ENCODE measurements at places on chromosomes 13 and 19.

DNA sequence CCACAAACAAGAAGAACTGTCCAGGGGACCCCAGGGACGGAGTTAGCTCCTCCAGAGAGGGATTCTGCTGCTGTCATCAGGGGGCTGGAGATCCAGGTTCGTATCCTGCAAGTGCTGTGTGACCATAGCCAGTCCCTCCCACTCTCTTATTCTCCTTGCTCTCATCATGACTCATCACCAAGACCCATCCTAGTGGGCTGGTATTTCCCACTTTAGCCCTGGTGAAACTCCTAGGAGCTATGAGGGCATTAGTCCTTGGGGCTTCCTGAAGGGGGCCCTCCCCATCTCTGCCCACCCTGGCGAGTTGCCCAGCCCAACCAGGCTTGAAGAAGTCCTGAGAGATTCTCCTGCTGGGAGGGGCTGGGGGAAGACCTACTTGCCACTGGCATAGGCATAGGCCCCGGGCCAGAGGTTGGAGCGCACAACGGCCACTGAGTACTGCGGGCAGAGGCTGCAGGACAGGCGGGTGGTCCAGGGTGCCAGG lies 7.5 kb upstream of the DMWD start:
- no peak for DNase-seq

GRCh38 chr13:41284512-41285288 lies 21.3 kb upstream of the MTRF1 start:
- DNase-seq: peak; percentile 27

- DNase-seq: no peak
Observed at GRCh38 chr19:32890326-32890725, 20.8 kb upstream of the SLC7A9 start.

DNA sequence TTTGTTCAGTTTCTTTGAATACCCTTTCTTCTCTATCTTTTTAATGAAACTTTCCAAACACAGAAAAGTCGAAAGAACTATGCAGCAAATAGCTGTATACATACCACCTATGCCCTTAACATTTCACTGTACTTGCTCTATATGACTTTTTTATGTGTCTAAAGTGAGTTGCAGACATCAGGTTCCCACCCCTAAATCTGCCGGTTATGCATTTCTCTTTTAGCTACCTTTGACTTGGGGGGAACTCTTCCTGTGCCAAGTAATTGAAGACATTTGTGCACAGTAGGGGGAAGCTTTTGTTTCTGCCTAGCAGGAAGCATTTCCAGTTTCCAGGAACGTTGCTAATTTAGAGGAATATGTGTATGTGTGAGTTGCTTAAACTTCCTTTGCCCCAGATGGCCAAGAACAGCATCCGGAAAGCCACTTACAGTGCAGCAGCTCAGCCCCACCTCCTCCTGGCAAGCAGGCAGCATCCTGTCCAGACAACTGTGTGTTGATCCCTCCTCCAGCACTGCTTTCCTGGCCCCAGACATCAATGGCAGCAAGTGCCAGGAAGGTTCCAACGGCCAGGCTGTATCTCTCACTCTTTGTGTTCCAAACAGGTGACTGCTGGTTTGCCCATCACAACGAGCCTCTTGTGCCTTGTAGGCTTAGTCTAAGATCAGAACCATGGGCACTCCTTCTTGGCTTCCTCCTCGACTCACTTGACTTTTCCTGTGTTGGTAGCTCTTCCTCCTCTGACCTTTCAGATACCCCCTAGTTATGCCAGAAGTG lies 14.7 kb upstream of the GRAMD1A start:
- no peak for DNase-seq

DNA sequence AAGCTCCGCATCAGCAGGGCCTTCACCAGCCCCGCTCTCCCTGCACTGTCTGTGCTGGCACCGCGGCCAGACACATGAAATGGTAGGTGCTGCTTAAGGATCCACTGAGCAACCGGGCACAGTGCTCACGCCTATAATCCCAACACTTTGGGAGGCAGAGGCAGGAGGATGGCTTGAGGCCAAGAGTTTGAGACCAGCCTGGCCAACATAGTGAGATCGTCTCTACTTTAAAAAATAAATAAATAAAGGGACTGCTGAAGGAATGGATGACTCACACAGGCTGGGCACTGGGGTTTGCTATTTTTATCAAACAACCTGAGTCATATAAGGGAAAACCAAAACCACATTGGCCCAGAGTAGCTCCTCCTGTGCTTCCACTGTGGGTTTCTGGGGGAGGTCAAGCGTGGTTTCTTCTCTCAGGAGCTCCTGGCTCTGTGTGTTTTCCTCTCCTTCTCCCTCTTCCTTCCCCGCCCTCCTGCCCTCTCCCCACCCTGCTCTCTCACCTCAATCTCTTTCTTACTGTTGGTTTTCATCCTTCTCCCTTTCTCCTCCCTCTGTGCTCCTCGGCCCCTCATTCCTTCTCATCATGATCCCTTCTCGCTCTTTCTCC lies 21.3 kb downstream of the VRK3 start:
- peak; percentile 88 for DNase-seq

DNA sequence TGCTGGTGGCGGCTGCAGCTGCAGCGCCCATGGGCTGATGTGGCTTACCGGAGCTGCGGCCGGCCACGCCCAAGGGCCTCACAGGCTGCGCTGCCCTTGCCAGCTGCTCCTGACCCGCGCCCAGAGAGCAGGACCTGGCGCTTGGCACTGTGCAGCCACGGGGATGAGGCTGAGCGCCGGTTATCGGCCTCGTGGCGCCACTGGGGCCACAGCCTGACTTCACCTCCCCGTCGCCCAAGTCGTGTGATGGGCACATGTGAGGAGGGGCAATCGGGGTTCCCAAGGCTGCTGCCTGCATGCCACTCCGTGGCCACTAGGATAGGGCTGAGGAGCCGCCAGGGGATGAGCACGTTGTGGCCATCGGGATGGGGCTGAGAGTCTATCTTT lies 77.2 kb upstream of the PABPC3 start:
- DNase-seq: no peak

DNA sequence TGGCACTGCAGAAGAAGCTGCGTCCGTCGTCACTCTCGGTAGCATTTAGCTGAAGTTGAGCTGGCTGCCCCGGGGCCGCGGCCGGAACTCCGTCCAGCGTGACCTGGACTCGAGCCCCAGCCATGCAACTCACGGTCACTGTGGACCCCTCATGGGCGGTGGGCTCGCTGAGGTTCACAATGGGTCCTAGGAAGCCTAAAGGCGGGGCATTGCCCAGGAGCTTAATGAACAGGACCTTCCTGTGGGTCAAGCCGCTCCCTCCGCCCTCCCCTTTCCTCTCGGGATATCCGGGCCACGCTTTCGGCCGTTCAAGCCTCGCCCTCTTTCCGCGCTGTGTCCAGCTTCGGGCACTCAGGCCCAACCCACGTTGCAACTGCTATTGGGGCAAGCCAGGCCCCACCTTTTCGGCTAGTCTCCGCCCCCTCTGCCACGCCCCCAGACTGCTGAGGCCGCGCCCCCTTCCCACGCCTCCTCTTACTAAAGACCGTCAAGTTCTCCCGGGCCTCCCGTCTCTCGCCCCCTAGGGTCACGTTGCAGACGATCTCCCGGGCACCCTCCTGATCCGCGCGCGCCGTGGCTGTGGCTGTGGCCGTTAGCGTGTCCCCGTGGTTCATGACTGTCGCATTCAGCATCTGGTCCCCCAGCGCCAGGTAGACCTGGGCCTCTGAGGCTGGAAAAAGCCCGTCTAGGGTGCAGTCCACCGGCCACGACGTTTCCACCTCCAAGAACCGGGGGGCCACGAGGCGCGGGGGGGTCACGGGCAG lies 1.4 kb upstream of the RAVER1 start:
- DNase-seq: peak; percentile 68

- peak; percentile 13 for DNase-seq
Observed at GRCh38 chr13:40231311-40231710, 435.1 kb downstream of the FOXO1 start.

GRCh38 chr19:46579361-46579879 lies 21.7 kb upstream of the CALM3 start:
- DNase-seq: no peak

DNA sequence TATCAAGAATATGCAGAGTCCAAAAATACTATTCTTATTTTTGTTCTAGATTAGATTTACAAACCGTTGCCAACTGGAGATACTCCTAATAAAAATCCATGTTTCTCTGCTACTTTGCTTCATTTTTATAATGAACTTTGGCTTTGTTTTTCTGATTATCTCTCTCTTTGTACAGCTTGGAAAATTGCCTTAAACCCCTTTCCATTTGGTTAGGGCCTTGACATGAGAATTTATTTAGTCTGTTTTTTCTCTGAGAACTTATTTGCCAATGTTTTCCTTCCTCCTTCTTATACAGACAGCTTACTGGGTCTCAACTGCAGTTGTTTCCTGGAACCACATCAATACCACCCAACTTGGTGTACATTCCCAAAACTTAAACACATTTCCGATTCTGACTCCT lies 555.4 kb downstream of the SLITRK6 start:
- DNase-seq: no peak

GRCh38 chr13:33145667-33146066 lies 129.4 kb downstream of the KL start:
- no peak for DNase-seq

DNA sequence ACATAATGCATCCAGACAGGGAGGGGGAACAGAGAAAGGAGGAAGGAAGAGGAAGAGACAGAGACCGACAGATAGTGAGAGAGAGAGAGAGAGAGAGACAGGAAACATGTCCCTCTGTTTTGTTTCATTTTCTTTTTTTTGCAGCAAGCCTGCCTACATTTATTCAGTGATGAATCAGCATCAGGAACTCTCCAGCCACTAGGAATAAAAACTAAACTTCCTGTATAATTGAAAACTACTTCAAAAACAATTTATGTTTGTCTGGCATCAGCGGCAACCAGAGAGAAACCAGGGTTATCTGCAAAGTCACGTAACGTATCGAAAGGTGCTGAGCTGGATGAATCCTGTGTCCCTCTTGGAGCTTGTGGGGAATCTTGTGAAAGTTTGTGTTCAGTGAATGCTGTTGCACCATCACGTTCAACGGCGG lies 148.6 kb upstream of the SOX21 start:
- no peak for DNase-seq

DNA sequence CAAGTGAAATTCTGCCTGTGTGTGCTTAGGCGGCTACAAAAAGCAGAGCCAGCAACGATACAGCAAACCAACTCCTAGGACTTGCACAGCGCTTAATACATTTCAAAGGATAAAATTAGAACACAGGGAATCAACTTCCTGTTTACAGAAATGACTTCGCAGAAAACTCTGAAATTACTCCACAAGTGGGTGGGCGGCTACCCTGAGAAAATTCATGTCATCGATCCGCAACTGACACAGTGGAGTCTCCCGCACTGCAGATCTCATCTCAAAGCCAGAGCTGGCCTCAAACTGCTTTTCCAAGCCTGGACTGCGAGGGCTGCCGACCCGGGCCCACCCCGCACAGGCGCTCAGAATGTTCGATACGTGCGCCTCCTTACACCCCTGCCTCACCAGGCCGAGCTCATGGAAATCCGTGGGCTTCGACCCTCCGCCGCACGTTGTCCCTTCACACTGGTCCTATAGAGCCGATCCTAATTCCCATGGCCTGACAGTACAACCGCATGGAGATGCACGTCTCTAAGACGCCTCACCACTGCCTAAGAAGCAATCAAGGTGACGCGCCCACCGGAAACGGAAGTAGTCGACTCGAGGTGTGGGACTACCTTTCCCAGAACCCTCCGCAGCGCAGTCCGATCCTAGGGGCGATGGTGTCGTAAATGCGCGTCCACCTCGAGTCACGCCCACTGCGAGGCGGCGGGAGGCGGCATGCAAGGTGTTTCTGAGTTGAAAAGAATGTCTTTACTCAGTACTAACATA lies at the start of gene ZNF229:
TSS of gene ZNF229 (minus strand) at position 557 of the 759 bp plus-strand sequence. CDS start 5,625 bp downstream, outside the sequence.
- DNase-seq: peak; percentile 81

DNA sequence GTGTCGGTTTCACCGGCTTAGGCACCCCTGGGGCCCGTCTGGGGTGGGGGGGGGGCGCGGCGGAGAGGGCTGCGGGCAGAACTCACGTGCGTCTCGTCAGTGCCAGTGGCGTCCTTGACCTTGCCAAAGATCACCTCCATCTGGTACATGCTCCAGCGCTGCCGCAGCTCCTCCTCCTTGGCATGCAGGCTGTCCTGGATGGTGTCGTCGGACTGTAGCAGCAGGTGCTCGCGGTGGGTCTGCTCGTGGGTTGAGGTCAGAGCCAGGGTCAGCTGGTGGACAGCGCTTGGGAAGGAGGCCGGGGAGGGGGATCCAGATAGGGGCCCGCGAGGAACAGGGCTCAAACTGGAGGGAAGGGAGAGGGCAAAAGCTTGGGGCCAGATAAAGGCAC lies 4.7 kb upstream of the RGL3 start:
- DNase-seq: no peak

DNA sequence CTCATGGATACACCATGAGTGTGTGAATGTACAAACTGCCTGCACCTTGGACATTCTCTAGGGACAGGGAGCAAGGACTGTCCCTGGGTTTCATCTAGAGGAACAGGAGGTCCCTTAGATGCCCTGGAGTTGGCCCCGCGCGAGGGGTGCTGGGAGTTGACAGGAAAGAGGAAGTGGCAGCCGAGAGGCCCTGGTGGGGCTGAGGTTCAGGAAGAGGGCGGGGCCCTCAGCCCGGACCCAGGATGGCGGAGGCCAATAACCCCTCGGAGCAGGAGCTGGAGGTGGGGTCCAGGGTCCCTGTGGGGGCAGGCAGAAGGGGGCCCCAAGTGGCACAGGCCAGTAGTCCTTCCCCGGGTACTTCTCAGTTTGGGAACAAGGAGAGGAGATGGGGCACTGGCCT lies 6.9 kb downstream of the PKN1 start:
- DNase-seq: no peak

DNA sequence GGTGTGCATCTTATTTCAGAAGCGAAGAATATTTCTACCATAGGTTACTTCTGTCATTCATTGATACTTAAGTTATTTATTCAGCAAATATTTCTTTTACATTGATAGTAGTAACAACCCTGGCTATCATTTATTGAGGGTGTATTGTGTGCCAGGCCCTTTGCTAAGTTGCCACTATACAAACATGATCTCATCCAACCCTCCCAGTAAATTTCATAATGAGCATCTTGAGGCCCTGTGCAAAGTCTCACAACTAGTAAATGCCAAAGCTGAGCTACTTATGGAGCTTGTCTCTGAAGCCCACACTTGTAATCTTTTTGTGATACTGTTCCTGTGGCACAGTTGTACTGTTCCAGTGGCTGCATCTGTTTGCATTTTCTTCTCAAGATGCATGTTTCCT lies 36.1 kb downstream of the RNASEH2B start:
- no peak for DNase-seq

- no peak for DNase-seq
Observed at GRCh38 chr13:33758113-33758512, 59.8 kb upstream of the RFC3 start.

- no peak for DNase-seq
Observed at GRCh38 chr13:102012299-102013293, 389.3 kb downstream of the FGF14 start.

GRCh38 chr19:6793411-6793810 lies 20.9 kb downstream of the VAV1 start:
- DNase-seq: no peak

All from fibroblast of skin of left quadriceps (primary cell).